ENCODE measurements at places on chromosomes 1 and 21.
A peak's percentile ranks its signal among the peaks of the same experiment; 100 is the strongest.

- DNase-seq, result no peak
Measured at GRCh38 chr1:43305461-43305860, 4.7 kb downstream of the TIE1 start.

GRCh38 chr1:185686821-185687778 lies 47.1 kb upstream of the HMCN1 start:
- no peak for DNase-seq

DNA sequence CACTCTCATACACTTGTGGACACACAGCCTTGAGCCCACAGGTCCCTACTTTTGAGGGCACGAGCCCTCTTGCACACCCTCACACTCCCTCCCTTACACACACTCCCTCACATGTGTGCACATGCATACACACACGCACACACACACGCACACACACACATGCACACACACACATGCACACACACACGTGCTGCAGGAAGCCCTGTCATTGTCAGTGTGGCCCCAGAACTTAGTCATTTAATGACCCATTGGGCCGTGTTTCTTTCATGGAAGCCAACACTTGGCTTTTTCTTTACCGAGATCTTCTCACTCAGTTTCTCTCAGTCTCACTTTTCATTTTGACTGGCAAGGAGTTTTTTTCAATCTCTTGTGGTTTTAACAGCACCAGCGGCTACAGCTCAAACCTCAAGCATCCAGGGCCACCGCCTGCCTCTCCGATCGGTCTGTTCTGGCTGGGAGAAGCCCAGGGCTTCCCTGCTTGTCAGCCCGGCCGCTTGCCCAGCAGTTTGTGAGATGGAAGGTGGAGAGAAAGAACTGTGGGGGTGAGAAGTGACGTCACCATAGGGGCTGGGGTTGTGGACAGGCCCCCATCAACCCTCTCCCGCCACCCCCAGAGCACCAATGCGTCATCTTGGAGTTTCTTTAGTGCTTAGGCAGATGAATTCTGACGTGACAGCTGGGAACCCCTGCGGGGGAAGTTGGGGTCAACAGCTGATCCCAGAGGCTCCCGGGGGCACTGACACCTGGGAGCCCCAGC lies 15.8 kb upstream of the TNFRSF8 start:
- DNase-seq, result peak; percentile 52

DNA sequence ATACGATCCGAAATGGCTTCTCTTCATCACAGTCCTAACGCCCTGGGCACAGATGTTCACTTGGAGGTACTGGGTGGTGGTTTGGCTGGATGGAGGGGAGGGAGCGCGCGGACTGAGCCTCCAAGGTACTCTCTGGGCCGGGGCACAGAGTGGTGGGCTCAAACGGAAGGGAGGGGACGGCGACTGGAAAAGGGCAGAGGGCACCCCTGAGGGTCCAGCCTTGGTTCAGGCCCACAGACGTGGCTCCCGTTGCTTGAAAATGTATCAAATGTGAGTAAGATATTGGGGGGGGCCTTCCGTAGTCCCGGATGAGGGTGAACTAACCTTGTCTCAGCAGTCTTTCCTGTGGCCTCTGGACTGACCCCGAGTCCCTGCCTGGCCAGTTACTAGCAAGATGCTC lies 463 bp downstream of the IL12RB2 start:
- DNase-seq, result no peak

DNA sequence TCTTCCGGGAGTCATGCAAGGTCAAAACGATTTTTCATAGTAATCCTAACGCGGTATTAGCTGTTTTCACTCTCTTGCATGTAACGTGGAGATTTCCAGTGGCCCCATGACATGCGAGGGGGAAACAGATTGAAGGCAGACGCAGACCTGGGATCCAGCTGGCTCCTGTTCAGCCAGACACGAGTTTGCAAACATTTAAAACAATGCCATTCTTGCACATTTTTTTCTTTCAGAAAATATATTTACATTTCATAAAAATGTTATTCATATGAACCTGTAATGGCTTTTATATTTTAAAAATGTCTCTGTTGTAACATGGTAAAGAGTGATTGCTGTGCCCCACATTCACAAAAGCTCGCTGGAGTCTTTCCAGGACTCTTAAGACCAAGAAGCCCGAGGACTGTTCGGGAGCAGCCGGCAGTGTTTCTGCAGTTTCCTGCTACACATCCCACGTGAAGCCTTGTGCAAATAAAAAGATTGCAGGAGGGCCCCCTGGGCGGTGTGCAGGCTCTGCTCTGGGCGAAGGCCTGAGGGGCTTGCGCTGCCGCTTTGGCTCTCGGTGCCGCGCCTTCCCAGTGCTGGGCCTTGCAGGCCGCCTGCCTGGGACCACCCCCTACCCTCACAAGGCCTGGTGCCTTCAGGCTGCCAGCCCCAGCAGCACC lies 184.9 kb downstream of the DYRK1A start:
- no peak for DNase-seq

DNA sequence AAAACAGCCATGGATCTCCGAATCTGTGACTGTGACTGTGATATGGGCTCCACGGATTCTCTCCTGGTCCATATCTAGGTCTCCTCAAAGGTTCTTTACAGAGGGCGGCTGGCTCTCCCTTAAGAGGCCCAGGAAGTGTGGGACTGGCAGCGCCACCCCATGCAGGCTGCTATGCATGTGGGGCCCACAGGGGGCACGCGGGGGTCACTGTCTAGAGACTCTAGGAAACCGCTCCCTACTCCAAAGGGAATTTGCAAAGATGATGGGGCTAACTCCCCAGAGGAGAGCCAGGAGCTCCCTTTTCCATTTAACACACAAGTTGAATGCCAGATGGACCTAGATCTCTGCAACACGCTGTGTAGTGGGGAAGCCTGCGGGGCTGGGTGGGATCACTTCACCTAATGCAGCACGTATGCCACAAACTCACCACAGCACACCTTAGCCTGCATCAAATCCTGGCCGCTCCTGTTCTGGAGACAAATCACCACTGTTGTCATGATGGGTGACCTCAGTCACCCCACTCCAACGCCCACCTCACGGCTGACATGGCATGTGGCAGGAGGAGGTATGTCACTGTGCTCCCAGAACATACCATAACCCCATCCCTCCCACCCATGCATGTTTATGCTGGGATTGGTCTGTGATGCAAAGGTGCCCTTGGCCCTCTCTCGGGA lies 61.7 kb downstream of the SLC45A1 start:
- DNase-seq, result no peak

DNA sequence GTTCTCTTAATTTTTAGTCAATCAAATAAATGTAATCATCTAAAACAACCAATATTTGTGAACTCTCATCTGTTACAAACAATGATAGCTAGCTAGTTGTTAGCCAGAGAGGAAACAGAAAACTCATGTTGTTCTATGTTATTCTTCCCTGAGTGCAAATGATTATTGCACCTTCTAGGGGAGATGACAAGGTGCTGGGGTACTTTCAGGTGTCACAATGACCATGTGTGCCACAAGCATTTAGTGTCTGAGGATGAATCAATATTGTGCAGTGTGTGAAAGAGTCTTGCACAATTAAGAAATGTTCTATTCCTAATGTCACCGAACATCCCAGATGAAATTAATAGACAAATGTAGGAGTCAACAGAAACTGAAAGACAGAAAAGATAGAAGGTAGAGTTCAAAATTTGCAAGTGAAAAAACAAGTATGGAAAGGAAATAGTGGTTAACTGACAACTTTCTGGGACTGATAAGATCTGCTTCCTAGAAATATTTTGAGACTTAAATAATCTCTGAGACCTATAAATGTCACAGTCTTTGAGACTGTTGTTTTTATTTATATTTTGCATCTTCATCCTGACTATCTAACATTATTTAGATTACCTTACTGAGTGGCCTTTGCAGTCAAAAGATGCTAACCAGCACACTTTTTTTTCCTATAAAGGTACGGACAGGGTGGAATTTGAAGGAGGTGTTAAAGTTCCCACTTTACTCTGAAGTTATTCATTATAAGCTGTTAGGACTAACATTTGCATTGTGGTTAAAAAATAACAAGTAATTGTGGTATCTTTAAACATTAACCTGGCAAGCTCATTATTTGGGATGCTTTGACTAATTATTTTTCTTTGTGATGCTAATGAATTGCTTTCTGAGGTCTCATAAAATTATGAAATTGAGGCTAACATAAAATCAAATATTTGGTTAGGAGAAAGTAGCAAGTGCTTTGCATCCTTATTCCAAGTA lies 21.6 kb upstream of the DPYD start:
- DNase-seq, result no peak

DNA sequence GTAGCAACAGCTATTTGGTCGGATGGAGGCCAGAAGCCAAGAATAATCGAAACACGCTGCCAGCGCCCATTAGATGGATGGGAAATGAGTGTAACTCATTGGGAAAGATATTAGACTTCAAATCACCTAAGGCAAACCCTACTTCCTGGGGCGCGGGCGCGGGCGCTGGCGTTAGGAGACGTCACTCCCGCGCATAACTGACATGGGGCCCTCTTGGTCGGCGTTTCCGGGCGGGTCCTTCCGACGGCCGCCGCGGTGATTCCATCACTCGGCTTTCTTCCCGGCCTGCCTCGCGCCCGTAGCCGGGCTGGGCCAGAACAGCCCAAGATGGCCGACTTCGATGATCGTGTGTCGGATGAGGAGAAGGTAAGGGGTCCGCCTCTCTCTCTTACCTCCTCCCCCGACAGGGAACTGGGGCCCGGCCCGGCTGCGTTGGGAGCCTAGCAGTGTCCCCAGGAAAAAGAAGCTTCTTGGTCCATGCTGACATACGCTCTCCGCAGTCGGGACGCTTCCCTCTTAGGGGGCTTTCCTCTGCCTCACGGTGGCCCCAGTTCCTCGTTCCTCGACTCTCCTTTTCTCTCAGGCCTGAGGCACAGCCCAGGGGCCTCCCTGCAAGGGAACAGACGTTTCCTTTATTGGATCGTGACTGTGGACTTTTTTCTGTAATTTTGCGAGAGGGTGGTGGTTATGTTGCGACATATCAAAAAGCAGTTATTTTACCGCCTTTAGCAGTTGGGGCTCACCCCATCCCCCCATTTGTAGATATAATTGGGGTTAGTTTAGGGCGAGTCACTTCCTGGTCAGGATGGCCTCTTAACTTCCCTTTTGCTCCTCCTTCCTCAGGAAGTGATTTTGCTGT lies at the start of gene CAPZA1:
CAPZA1 (plus strand) TSS at position 315 of the 859 bp plus-strand sequence; CDS start at position 328, 13 bp downstream.
- DNase-seq, result peak; percentile 89

- no peak for DNase-seq
Measured at GRCh38 chr1:223870617-223871574, 25.1 kb upstream of the TP53BP2 start.

GRCh38 chr21:19547951-19548840 lies 1144.6 kb upstream of the TMPRSS15 start:
- no peak for DNase-seq

GRCh38 chr1:42319128-42319851 lies 15.7 kb downstream of the FOXJ3 start:
- DNase-seq, result no peak

GRCh38 chr1:26411624-26412074 lies 1.0 kb downstream of the LIN28A start:
- no peak for DNase-seq

DNA sequence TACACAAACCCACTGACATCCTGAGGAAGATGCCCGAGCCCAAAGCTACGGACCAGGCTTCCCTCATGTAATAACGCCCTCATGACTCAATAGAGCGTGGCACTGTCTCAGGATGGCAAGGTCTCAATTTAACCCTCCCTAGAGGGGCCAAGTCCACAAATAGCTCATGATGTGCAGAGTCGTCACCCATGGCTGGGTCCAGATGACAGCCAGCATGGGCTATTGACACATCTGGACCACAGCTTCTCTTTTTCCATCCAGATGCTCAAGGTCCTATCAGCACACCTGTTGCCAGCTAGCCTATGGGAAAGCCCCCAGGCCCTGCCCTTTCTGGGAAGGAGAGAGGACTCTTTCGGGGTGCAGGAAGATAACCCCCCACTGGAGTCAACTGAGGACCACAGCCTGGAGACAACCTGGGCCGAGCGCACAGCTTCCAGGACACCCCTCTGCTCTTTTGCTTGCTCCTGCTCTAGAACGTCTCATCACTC lies 2.8 kb downstream of the LAPTM5 start:
- no peak for DNase-seq

- no peak for DNase-seq
Measured at GRCh38 chr1:37429029-37429428, 45.4 kb upstream of the ZC3H12A start.

GRCh38 chr1:28173980-28174297 lies 2.6 kb downstream of the PTAFR start:
- no peak for DNase-seq

DNA sequence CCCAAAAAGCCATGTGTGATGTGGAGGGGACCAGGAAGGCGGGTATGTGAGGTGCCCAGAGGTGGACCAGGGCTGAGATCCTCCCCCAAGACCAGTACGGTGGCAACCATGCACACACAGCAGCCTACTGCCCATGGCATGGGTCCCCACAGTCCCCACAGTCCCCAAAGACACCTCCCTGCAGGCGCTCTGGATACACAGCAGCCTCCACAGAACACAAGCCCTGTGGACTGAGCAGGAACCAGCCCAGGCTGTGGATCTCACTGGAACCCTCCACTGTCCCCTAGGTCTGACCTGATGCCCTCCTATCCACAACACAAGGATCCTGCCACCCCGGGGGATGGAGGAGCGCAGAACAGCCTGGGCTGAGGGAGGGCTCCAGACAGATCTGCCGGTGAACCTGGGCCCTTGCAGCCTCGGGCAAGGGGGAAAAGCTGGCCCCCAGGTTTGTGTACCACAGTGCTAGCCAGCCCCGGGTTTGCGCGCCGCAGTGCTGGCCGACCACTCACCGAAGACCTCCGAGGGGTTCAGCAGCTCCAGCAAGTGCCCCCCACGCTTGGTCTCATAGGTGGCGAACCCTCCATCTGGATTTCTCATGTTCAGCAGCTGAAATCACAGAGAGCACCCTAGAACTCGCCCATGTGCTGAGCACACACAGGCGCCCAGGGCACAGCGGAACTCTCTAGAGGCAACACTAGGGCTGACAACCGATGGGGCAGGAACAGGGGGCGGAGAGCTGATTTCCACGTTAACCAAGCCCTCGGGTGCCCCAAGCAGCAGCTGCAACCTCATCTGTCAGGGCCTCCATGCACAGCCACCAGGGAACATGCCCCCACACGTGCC lies 22.1 kb upstream of the SPATC1L start:
- DNase-seq, result no peak

GRCh38 chr21:27776925-27777553 lies 810.2 kb upstream of the ADAMTS5 start:
- DNase-seq, result no peak

DNA sequence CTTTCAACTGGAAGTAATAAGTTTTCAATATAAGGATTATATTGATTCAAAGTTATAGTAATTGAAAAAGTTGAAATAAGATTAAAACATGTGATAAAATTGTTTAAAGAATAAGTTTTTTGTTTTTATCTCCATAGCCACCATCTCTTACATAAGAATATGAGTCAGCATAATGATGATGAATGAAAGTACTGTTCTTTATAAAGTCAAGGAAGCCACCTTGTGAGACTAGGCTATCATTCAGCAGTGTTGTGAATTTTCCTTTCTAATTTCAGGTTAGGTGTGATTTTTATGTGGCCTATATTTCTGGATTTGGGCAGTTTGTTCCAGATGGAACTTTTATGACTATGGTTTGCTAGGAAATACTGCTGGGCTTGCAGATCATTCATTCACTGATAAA lies 22.4 kb upstream of the ASB17 start:
- no peak for DNase-seq
